ENCODE measurements at places on chromosomes 7 and 10.

- no peak for ATAC-seq
Observed at GRCh38 chr7:45389073-45389872, 184.9 kb upstream of the ADCY1 start.

DNA sequence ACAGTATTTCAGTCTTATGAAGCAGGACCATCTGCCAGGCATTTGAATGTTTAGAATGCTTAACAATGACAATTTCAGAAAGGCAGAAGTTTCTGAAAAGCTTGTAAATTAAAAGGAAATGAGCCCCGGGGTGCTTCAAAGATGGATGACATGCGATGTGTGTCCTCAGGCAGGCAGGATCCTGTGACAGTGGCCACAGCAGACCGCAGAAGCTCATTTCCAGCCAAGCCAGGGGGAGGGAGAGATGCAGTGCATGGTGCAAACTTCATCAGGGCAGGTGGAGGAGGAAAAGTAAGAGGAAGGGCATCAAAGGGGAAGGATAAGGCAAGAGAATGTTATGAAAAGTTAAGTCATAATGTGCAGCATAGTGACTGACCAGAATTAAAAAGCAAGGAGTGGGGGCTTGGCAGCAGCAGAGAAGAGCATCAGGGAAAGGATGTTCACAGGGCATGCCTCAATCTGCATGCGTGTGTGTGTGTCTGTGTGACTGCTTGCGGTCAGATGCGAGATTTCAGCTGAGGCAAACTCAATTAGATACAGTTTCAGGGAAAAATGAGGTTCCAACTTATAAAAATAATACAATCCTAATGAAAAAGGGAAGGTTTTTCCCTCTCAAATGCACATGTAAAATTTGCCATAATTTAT is 173.7 kb downstream of the COBL start:
- no peak for ATAC-seq

- no peak for ATAC-seq
Observed at GRCh38 chr10:48671914-48672595, 12.6 kb upstream of the WDFY4 start.

GRCh38 chr7:19020711-19021110 is 96.7 kb downstream of the TWIST1 start:
- no peak for ATAC-seq

- no peak for ATAC-seq
Observed at GRCh38 chr7:3712841-3713240, 411.8 kb downstream of the SDK1 start.

DNA sequence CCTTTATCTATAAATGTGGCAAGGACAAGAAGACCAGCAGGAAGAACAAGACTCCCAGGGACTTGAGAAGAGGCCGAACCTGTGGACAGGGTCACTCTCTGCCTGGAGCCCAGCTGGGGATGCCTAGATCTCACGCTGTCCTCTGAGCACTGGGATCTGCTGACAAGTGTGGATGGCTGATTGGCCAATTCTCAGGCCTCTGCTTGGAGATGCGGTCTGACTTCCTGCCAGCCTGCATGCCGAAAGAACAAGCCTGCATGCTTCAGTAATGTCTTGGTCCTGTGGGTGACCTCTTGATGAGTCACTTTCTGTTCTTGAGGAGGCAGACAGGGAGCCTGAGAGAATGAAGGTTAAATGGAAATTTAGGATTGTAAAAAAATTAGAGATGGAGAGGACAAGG is 84.7 kb downstream of the TMEM178B start:
- ATAC-seq, result peak; percentile 52

- no peak for ATAC-seq
Observed at GRCh38 chr7:17152721-17153120, 145.7 kb upstream of the AHR start.

DNA sequence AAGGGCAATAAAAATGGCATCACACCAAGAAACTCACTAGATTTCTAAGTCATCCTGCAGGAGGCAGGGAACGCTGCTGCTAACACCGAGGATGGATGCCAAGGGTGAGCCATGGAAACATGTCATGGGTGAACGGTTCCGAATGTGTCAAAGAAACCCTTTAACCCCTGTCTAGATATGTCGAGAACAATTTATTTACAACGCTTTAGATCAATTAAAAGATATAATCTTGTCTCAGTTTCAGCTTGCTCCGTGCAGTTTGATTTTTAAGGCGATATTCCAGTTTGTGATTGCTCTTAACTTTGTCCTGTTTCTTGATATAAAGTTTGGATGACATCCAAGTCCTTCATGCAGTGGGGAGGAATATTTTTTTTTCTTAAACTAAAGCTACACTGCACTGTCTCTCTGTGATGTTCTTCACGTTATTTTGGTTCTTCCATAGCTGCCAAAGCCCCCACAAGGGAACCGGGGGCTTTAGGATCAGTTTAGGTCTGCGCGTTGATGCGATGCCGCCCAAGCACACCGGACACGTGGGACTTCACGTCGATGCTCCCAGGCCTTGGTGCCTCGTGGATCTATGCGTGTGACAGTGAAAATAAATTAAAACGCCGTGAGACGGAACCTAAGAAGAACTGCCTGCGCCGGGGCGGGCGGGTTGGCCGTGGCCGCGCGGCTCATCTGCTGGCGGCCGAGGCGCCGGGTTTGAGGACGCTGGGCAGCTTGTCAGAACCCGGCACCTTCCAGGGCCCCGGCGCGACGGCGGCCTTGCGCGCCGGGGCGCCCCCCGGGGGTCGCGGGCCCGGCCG is 220.3 kb downstream of the PHTF2 start:
- ATAC-seq, result peak; percentile 1

GRCh38 chr10:84008878-84009277 is 130.4 kb upstream of the GHITM start:
- no peak for ATAC-seq

DNA sequence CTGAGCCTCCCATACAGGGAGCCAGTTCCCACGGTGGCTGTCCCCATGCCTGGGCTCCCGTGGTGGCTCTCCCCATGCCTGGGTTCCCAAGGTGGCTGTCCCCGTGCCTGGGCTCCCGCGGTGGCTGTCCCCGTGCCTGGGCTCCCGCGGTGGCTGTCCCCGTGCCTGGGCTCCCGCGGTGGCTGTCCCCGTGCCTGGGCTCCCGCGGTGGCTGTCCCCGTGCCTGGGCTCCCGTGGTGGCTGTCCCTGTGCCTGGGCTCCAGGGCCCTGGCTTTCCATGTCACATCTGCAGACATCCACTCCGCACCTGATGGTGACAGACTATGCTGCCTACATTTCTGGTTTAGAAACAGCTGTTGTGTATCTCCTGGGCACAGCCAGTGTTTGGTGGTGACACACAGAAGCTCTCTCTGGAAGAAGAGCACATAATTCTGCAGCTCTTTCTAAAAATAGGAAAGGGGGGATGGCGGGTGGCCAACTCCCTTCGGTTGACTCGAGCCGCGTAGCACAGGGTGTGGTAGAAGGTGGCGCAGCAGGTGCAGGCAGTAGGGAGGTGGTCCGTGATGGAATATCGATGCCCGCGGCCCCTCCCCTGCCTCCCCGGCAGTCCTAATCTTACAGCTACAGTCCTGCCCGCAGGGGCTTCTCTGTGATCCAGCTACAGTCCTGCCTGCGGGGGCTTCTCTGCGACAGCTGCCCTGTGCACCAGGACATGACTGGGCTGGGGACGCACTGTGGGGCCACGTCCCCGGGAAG is 251.2 kb downstream of the DNAJB6 start:
- no peak for ATAC-seq

All from gastroesophageal sphincter (tissue), 4 donors.